A172 (cell line): ENCODE measurements at places on chromosomes 12 and 14. TPM values are rescaled to one million over a fixed set of nuclear protein-coding genes. Genes with fewer than 3 reads are reported as not detected.

Gene CD69
- not detected in 2 replicates for total RNA-seq

Gene MUCL1
- total RNA-seq, result not detected in 2 replicates

Gene JAG2
- total RNA-seq, result 6.5 and 9.8 TPM in 2 replicates

Gene AICDA
- total RNA-seq, result not detected in 2 replicates

Gene COL2A1
- total RNA-seq, result not detected in 2 replicates

Gene NELL2
- 0.72 and 3.8 TPM in 2 replicates for total RNA-seq
